ENCODE measurements at places on chromosomes 6 and 20.

- no peak for DNase-seq
Observed at GRCh38 chr20:63843222-63843621, 12.2 kb upstream of the ZBTB46 start.

DNA sequence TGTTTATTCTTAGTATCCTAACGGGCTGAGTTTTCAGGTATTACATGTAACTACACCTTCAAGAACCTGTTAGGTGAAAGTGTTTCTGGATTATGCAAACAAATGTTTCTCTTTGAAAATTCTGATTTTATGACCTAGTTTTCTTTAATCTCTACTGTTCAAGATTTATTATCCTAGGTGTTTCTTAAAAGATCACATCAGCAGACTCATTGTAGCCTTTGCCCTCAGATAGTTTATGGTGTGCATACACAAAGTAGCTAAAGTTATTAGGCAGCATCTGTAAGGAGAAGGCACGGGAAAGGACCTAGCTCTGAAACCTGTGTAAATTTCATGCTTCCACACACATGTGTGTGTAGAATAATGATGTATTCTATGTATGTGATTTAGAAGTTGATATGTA, 21.7 kb downstream of the PANK2 start:
- no peak for DNase-seq

- no peak for DNase-seq
Observed at GRCh38 chr6:168625602-168626001, 184.6 kb downstream of the SMOC2 start.

- DNase-seq, result no peak
Observed at GRCh38 chr6:12014873-12015149, 2.7 kb downstream of the HIVEP1 start.

- DNase-seq, result no peak
Observed at GRCh38 chr6:154572556-154572955, 62.1 kb upstream of the CNKSR3 start.

GRCh38 chr20:47741669-47742608, 43.3 kb downstream of the SULF2 start:
- DNase-seq, result no peak

GRCh38 chr6:11363881-11364576, 131.6 kb upstream of the NEDD9 start:
- no peak for DNase-seq

GRCh38 chr20:46870041-46870440, 24.6 kb upstream of the EYA2 start:
- no peak for DNase-seq

DNA sequence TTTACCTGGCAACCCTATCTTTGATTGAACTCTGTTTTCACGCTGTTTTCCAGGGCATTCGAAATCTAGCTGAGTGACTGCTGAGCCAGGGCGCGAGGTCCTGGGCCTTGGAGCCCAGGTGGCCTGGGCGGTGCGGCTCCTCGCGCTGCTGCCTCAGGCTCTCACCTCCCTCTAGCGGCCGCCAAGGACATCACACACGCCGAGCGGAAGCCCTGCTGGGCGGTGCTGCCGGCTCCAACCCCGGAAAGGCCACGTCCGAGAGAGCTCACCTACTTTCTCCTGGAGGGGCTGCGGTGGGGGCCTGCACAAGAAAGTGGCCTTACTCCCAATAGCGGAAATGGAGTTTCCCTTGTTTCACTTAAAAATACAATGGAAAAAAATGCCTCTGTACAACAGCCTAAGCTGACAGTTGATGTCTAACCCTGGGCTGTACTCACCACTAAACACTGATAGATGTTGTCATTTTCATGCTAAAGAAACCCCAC, 77.7 kb downstream of the ELOVL4 start:
- peak; percentile 84 for DNase-seq

DNA sequence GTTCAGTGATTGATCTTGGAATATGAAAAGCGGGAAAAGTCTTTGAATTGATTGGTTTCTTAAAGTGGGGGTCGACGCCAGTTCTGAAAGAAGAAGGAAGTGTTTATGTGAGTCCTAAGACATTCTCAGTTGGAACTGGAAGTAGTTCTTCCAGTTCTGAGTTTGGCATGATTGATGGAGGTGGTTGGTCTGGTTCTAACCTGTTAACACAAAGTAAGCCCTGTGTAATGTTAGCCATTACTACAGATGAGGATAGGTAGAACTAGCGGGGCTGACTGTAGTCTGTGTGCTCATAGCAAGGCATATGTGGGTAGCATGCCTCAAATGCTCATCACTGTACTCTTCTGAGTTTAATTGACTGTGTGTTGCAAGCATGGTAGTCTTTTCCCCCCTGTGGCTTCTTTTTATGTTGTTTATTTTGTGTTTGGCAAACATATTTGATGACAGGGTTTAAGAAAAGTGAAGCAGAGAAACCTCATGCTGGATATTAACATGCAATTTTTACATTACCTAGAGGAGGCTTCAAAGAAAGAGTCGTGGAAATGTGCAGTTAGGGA, 24.9 kb downstream of the CITED2 start:
- DNase-seq, result peak; percentile 6

- DNase-seq, result peak; percentile 62
Observed at GRCh38 chr6:166005944-166006899, 161.4 kb downstream of the TBXT start.

- DNase-seq, result no peak
Observed at GRCh38 chr20:48031122-48031521, 245.8 kb upstream of the SULF2 start.

DNA sequence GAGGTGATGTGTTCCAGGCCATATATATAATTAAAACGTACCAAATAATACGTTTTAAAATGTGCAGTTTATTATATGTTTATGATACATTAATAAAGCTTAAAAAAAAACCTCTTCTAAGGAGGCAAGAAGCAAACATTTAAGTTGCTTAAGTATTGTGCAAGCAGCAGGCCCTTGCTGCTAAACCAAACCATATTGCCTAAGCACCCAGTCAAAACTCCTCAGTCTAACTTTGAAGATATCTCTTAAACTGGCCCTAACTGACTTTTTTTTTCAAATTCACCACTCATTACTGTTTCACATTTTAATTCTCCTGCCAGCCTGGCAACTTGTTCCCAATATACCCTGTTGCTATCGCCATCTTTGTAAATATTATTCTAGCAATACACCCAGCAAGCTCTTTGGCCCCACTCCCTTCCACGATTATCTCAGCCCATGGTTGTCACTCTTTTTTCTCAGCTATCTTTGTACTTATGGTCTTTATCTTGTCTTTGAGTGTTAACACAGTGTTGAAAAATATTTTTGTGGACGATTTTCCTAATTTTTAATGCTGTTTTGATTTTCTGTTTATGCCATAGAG, 60.9 kb downstream of the C6orf58 start:
- DNase-seq, result no peak

DNA sequence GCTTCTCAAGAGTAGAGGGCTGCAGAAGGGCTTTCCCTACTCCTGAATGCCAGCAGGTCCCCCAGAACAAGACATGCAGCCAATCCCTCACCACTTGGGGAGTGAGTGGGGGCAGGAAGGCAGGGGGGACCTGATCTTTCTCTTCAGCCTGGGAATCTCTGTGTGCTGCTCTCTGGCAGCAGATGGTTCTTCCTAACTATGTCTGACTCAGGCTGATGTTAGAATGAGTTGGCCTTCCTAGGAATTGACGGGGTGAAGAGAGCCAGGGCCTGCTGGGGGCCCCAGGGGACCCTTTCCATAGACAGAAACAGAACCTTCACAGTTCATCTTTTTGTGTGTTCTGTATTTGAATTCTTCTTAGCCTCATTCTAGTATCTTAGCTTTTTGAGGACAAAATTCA, 29.0 kb upstream of the TCP11 start:
- DNase-seq, result peak; percentile 78

DNA sequence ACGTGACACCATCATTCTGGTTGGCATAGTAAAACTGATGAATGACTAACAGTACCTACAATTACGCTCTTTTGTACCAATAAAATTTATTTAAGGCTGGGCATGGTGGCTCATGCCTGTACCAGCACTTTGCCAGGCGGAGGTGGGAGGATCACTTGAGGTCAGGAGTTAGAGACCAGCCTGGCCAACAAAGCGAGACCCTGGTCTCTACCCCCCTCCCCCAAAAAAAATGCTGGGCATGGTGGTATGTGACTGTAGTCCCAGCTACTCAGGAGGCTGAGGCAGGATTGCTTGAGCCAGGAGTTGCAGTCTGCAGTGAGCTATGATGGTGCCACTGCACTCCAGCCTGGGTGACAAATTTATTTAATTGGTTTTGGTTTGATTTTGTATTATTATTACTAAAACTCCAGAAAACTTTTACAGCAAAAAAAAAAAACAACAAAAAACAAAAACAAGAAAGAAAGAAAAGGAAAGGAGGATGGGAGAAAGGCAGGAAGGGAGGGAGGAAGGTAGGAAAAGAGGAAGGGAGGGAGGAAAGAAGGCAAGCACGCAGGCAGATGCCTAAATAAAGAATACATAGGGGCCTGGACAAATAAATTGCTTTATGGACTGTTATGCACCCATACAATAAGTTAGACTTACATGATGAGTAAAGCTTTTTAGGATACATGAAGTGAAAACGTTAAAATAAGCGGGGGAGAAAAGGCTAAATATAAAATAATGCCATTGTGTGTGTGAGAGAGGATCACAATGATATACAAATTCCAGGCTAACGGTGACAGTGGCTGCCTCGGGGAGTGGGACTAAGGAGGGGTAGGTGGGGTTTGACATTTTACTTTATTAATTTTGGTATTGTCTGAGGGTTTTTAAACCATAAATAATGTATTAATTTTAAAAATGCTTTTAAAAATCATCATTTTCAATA, 682 bp upstream of the ZSCAN9 start:
- DNase-seq, result no peak

DNA sequence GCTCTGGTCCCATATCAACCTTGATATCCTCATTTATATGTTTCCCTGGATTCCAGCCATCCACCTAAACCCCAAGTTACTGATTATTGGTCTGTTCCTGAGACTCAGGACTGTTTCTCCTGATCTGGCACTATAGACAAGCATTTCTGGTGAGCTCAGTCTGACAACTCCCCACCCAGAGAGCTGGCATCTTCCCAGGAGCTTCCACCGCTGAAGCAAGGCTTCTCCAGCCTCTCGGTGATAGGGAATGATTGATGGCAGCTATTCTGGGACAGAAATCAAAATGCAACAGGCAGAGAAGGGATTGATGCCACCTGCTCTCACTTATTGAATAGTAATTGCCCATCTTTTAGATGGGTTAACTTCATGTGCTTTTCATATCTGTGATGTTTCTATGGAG, 169.7 kb upstream of the GGTLC1 start:
- DNase-seq, result no peak

- no peak for DNase-seq
Observed at GRCh38 chr6:105536961-105537360, 134.1 kb upstream of the PREP start.

DNA sequence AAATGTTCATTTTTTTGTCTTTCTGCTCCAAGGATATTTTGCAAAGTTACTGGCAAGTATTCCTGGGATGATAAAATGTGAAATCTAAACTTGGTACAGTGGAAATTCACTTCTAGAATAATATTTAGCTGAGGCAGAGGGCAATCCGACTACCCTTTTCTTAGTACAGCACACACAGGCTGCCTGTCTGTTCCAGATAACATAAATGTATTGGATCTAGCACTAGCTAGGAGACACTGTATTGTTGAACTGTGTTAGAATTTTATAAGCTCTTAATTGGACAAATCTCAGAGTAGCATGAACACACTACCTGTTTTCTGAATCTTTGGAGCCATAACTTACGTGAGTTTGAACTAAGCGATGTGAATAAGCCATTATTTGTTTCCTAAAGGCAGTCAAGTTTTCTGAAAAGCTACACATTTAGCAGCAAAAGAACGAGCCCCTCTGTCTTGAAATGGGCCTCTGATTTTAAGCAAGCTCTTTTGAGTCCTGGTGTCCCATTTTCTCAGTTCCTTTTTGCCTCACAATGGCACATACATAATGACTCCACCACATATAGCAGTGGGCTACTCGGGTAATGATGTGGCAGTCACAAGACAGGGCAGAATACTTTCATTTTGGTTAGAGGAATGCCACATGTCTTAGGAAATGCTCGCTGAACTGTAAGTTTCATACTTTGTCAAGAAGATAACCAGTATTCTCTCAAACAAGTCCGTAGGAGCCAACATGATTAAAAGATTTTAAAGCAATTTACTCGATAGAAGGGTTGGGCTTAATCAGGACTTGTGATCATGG, 116.5 kb upstream of the ESR1 start:
- DNase-seq, result peak; percentile 30

DNA sequence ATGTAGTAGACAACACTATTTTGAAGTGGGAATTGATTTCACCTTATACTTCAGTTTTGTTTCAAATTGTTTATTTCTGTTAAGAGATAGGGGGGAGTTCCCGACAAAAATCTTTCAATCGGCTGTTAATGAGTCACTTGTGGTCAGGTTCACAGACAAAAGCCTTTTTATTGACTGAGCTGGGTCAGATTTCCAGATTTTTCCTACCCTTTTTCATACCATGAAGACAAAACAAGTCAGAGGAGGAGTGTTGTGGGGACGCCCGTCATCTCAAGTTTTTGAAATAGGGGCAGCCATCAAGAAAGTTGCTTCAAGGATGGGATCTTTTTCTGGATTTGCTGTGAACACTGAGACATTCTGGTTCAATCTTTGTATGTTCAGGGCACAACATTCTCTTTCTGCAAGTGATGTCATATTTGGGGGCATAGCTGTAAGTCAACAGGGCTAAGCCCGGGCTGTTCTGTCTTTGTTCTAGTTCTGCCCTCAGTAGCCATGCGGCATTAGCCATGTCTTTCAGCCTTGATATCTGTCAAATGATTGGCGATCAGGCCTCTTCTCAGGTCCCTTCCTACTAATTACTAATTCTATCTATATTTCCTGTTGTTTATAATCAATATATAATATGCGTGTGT, 496.0 kb upstream of the MARCKS start:
- DNase-seq, result peak; percentile 41

All from AG08395 (cell line).